Central memory CD8-positive, alpha-beta T cell (primary cell): ENCODE measurements at places on chromosomes 16 and 17.

- DNase-seq: no peak
These were observed 14.2 kb downstream of the SNX20 start for GRCh38 chr16:50666658-50667496.

DNA sequence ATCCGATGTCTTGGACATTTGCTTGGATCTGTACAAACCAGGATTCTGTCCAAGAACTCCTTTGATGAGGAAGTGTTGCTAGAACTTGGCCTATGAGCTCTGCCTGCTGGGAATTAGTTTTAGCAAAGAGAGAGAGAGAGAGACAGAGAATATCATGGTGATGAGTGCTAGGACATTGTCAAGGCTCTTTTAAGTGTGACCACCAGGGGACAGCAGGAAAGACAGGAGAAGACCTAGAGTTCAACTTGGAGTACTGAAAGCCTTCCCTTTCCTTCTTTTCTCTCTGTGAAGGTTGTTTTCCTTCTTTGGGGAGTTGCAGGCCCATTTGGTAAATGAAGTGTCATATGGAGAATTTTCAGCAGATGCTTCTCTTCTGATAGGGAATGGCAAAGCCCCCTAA lies 389.2 kb upstream of the HSBP1 start:
- no peak for DNase-seq

- DNase-seq: no peak
These were observed 14.7 kb upstream of the KLHL36 start for GRCh38 chr16:84633622-84634021.

- no peak for DNase-seq
These were observed 81.6 kb upstream of the LGALS9 start for GRCh38 chr17:27549251-27549893.

- no peak for DNase-seq
These were observed 276.9 kb downstream of the SHISA9 start for GRCh38 chr16:13178318-13178717.

GRCh38 chr17:39527220-39527813 lies 66.0 kb downstream of the CDK12 start:
- no peak for DNase-seq

- no peak for DNase-seq
These were observed 245.7 kb downstream of the FOXL1 start for GRCh38 chr16:86823888-86824671.

DNA sequence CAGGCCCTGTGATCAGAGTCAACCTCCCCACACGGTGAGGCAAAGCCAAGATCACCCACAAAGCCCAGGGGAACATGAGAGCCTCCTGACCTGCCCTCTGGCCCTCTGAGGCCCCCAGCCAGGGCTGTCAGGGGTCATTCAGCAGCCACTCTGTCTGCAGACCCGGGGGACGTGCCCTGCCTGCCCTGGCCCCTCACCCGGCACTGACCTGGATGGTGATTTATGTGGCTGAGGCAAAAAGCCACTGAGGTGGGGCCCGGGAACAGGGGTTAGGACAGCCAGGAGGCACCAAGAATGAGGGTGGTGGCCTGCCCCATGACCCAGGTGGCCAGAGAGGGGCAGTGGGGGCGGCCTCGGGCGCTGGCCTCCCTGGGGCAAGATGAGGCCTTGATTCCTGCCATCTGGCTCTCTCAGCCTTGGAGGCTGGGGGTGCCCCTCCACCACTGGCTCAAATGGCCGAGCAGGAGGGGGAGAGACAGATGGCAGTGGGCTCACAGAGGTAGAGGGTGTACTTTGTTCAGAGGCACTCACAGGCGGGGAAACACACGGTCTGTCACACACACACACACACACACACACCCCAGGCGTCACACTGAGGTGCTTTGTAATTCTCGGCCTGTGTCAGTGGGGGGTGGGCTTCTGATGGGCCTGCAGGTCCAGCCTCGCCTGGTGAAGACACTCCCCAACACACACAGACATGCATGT lies 174.0 kb upstream of the GSE1 start:
- DNase-seq: no peak

- no peak for DNase-seq
These were observed 1372.6 kb downstream of the CDH11 start for GRCh38 chr16:63749276-63749675.

- no peak for DNase-seq
These were observed 4.4 kb upstream of the ACTG1 start for GRCh38 chr17:81517009-81517338.

GRCh38 chr17:31660684-31661083 lies 198.4 kb downstream of the COPRS start:
- no peak for DNase-seq

- no peak for DNase-seq
These were observed 25.4 kb downstream of the CTU2 start for GRCh38 chr16:88731699-88732098.

- no peak for DNase-seq
These were observed 42.5 kb downstream of the KSR1 start for GRCh38 chr17:27498615-27499309.

DNA sequence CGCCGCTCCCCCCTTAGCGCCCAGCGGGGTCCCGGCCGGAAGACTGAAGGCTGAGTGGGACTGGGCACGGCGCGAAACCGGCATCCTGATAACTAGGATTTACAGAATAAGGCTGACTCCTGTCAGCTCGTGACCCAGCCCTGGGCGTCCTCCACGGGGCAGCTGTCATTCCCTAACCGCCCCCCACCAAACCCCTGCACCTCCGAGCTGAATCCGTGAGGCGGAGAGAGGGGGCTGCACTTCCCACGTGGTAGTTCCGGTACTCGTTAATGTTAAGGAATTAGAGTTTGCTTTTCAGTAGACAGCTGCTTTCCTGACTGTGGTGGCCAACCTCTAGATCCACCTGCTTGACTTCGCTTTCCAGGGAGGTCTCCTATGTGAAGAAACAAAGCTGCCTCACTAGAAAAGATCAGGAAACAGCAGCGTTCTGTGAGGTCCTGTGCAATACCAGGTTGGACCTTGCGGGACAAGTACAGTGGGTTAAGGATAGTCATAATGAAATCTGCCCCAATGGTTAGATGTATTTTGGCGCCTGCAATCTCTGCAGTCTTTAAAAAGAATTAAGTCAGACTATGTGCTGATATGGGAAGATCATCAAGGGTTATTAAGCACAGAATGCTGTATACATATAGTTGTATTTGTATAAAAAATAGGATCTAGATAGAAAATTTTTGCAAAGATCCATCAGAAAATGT lies 1.1 kb upstream of the WBP2 start:
- DNase-seq: no peak

GRCh38 chr17:42920922-42921321 lies 20.3 kb downstream of the G6PC1 start:
- DNase-seq: no peak

- no peak for DNase-seq
These were observed 91.9 kb downstream of the CRISPLD2 start for GRCh38 chr16:84911486-84912216.

- no peak for DNase-seq
These were observed 645.9 kb downstream of the WWOX start for GRCh38 chr16:78745108-78746019.

GRCh38 chr17:47301831-47302230 lies 21.9 kb upstream of the EFCAB13 start:
- DNase-seq: no peak

DNA sequence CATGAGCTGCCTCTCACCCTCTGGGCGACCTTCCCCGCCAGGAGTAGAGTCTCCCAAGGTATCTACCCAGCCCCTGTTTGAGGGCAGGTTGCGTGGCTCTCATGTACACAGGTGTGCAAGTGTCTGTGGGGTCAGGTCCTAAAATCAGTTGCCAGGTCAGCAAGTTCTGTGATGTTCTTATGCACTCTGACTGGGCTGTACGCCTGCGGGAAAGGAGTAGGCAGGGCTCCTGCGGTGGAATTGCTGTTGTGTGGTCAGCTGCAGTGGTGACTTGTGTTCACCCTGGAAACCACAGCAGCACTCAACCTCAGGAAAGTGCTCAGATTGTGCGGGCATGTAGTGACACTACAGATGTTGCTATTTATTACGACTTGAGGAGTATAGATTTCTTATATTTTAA lies 19.4 kb downstream of the NARF start:
- DNase-seq: no peak

- no peak for DNase-seq
These were observed 84.6 kb downstream of the N4BP1 start for GRCh38 chr16:48525201-48526057.

DNA sequence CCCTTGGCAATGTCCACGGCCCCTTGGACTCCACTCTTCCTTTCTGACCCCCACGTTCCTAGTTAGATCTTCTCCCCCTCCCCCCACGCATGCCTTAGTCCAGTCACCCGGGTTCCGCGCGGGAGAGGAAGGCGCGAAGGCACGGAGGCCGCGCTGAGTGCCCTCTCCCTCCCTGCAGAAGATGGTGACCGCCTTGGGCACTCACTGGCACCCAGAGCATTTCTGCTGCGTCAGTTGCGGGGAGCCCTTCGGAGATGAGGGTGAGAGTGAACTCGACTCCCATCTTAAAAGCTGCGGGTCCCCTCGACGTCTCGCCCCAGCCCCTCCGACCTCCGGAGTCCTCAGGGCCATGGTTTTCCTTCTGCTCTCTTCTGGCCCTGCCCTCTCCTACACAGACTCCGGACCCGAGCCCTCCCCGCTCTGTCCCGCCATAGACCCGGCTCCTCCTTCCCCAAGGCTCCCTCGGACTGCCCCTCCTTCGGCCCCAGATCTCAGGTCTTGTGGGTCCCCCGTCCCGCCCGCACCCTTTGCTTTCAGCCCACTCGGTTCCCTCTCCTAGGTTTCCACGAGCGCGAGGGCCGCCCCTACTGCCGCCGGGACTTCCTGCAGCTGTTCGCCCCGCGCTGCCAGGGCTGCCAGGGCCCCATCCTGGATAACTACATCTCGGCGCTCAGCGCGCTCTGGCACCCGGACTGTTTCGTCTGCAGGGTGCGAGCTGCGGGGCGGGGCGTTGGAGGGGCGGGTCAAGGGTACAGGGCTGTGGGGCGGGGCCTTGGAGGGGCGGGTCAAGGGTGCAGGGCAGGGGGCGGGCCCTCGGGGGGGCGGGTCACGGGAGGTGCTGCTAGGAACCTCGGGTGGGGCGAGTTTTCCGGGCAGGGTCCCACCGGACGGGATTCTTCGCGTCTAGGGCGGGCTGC lies 4.6 kb downstream of the TGFB1I1 start:
- DNase-seq: peak; percentile 51

- no peak for DNase-seq
These were observed 5.7 kb upstream of the HSD17B1 start for GRCh38 chr17:42547001-42547461.

GRCh38 chr17:16286947-16287562 lies 66.2 kb downstream of the CENPV start:
- no peak for DNase-seq

- no peak for DNase-seq
These were observed 1.4 kb upstream of the KRT222 start for GRCh38 chr17:40666331-40666730.

DNA sequence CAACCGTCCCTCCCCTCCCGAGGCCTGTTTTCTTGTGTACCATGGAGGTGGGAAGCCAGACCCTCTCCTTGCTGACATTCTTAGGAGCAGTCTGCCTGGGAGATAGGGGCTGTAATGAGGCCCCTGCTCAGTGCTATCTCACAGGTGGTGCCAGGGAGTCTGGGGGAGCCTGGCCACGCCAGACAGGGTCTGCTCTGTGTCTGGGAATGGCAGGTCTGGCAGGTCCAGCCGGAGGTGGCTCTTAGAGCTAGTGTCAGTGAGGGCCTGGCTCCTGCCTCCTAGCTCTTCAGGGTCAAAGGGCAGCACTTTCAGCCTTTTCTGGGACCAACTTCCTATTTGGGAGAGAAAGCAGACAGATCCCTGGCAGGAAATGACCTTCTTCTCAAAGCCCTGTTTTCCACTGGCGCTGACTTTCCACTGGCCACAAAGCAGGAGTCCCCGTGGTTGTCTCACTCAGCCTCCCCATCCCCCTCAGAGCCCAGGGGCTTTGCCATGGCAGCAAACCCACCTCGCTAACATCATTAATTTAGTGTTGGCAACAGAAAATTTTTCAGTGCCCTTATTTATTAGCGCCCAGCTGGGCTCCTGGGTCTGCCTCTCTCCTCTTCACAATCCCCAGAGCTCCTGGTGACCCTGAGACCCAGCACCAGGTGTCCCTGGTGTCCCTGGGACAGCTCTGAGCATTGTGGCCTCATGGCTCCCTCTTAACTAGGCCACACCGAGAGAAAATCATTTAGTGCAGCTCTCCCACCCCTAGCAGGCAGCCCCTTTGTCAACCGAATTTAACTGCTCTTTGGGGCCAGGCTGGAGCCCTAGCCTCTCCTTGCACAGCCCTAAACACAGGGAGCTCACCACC lies 24.0 kb upstream of the DOK4 start:
- DNase-seq: no peak

DNA sequence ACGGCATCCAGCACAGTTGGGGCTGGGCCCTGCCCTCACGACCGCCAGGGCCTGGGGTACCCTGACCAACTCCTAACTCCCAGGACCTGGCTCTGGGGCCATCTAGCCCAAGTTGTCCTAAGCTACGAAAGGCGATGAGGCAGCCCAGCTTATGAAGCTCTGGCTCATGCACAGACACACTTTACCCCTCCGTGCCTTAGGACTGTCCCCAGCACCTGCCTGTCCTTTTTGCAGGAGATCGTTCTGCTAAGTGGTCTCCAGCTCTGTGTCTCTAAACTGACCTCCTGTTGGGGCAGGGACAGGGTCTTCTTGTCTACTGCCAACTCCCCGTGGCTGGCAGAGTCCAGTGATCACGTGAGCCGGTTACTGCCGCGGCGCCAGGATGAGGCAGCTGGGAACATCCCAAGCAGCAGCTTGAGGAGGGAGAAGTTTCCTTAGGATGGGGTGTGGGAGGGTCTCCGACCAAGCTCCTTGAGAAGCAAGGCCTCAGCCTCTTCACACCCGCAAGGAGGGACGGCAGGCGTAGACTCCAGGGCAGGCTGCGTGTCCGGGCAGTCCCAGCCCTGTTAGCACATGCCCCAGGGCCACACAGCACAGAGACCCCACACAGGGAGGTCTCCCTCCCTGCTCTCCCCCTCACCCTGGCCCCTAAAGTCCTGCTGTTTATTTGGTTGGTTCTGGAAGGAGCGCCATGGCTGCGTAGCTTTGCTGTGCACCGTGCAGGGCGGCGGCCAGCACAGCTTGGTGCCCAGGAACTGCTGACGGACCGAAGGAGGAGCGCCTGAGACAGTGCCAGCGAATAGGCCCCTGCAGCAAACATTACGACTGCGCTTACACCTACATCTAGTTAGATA lies 16.4 kb upstream of the METRNL start:
- peak; percentile 8 for DNase-seq

- no peak for DNase-seq
These were observed 171.1 kb upstream of the IRX6 start for GRCh38 chr16:55152875-55153390.

DNA sequence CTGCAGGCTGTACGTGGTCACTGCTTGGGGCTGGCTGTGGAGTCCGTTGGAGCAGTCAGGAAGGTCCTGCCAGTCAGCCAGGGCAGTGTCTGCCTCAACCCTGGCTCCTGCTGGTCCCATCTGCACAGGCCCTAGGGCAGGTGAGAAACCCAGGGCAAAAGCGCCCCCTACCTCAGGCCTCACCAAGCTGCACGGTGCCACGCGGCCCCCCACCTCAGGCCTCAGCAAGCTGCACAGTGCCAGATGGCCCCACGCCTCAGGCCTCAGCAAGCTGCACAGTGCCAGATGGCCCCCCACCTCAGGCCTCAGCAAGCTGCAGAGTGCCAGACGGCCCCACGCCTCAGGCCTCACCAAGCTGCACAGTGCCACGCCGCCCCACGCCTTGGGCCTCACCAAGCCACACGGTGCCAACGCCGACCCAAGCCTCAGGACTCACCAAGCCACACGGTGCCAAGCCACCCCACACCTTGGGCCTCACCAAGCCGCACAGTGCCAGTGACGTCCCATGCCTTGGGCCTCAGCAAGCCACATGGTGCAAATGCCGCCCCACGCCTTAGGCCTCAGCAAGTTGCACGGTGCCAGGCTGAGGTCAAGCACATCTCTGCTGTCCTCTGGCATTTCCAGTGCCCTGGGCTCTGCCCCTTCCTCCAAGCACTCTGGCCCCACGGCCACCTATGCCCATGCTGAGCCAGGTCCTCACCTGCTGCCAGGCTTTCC lies 5.5 kb downstream of the TMEM204 start:
- no peak for DNase-seq
